Caco-2 (cell line): ENCODE measurements at places on chromosomes 5 and 9.

- DNase-seq, result no peak
Observed at GRCh38 chr9:4555236-4555635, 65.0 kb downstream of the SLC1A1 start.

DNA sequence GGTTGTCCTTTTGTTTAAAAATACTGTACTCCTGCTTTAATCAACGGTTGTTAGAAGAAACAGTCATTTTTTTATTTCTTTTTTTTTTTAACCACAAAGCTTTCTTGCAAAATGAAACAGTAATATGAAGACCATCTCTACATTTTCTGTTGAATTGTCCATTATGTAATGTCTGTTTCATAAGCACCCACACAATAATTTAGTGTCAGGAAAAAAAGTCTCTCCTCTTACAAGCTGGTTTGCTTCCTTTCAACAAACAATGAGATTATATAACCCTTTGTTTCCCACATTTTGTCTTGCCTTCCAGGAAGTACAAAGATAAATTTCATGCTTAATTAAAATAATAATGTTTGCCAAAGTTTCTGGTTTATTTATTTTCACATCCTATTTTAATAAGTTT, 16.7 kb downstream of the CTNNAL1 start:
- DNase-seq, result no peak

DNA sequence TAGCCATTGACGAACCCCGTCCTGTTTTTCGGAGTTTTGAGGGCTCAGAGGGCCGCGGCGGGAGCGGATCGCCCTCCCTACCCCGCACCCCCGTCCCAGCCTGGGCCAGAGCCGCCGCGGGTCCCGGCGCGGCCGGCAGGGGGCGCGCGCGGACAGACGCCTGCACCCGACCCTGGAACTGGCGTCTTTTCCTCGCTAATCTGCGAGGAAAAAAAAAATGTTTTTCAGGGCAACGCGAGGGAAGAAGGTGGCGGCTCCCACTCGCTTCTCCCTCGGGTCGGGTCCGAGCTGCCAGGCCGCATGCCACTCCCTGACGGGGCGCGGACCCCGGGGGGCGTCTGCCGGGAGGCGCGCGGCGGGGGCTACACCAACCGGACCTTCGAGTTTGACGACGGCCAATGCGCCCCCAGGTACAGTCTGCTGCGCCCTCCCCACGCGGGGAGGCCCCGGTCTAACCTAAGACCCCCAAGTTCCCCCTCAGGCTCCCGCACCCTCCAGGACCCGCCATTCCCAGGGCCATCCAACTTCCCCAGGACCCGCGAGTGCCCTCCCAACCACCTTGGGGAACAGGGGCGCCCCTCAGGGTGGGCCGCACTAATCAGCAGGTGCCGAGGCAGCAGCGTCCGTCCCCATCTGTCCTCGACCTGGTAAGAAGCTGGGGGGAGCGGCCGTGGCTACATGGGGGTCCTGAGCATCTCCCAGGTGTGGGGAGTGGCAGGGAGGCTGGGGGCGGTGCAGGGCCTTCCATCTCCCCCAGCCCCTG, at the start of gene KCNT1:
Gene KCNT1, plus strand, starts transcription at position 227 of the 763 bp plus-strand sequence. Its CDS starts 74 bp downstream, at position 301.
- peak; percentile 87 for DNase-seq

GRCh38 chr9:34457266-34458012, 931 bp downstream of the FAM219A start:
- no peak for DNase-seq
